Chondrocyte (in vitro differentiated cells): ENCODE measurements at places on chromosomes 3 and 15. TPM values are rescaled to one million over a fixed set of nuclear protein-coding genes. Genes with fewer than 3 reads are reported as not detected.

- H3K4me3 ChIP-seq = no peak overlapping the region
- no peak for DNase-seq
Observed at GRCh38 chr15:89888214-89888804, 5.5 kb downstream of the AP3S2 start.

- H3K27ac ChIP-seq = peak overlapping the region; percentile 22
- no peak overlapping the region for H3K4me3 ChIP-seq
- DNase-seq = no peak
- peaks cover 11% of the 10 kb centered on the region for H3K4me1 ChIP-seq
- peaks cover 37% of the 10 kb centered on the region for H3K36me3 ChIP-seq
- H3K27me3 ChIP-seq = no peaks in the 10 kb centered on the region
Observed at GRCh38 chr15:42413920-42414319, 54.6 kb downstream of the CAPN3 start.

GRCh38 chr3:134606033-134607025 is 44.5 kb downstream of the KY start:
- no peaks in the 10 kb centered on the region for H3K4me1 ChIP-seq
- H3K4me3 ChIP-seq = no peak overlapping the region
- H3K27me3 ChIP-seq = peaks cover 22% of the 10 kb centered on the region
- DNase-seq = no peak
- H3K36me3 ChIP-seq = no peaks in the 10 kb centered on the region

- no peaks in the 10 kb centered on the region for H3K4me1 ChIP-seq
- DNase-seq = no peak
- H3K27me3 ChIP-seq = peaks cover 24% of the 10 kb centered on the region
- H3K4me3 ChIP-seq = no peak overlapping the region
- H3K36me3 ChIP-seq = no peaks in the 10 kb centered on the region
- H3K27ac ChIP-seq = no peak overlapping the region
Observed at GRCh38 chr15:88276821-88277410, 20.4 kb upstream of the NTRK3 start.

GRCh38 chr3:66153481-66154443 is 67.0 kb upstream of the SLC25A26 start:
- H3K27ac ChIP-seq = no peak overlapping the region
- H3K4me1 ChIP-seq = peaks cover 15% of the 10 kb centered on the region
- H3K27me3 ChIP-seq = no peaks in the 10 kb centered on the region
- H3K36me3 ChIP-seq = no peaks in the 10 kb centered on the region

- H3K36me3 ChIP-seq = peaks cover 9% of the 10 kb centered on the region
- no peak overlapping the region for H3K27ac ChIP-seq
- no peaks in the 10 kb centered on the region for H3K27me3 ChIP-seq
- no peak for DNase-seq
Observed at GRCh38 chr3:119420196-119420595, 43.2 kb downstream of the TMEM39A start.

- H3K27ac ChIP-seq = no peak overlapping the region
- no peaks in the 10 kb centered on the region for H3K27me3 ChIP-seq
- H3K36me3 ChIP-seq = peaks cover 3% of the 10 kb centered on the region
- no peak for DNase-seq
Observed at GRCh38 chr3:151428386-151428785, 32.5 kb downstream of the IGSF10 start.

GRCh38 chr15:79172032-79172481 is 81.5 kb upstream of the RASGRF1 start:
- peaks cover 31% of the 10 kb centered on the region for H3K4me1 ChIP-seq
- H3K27ac ChIP-seq = no peak overlapping the region
- DNase-seq = no peak
- peaks cover 2% of the 10 kb centered on the region for H3K36me3 ChIP-seq

DNA sequence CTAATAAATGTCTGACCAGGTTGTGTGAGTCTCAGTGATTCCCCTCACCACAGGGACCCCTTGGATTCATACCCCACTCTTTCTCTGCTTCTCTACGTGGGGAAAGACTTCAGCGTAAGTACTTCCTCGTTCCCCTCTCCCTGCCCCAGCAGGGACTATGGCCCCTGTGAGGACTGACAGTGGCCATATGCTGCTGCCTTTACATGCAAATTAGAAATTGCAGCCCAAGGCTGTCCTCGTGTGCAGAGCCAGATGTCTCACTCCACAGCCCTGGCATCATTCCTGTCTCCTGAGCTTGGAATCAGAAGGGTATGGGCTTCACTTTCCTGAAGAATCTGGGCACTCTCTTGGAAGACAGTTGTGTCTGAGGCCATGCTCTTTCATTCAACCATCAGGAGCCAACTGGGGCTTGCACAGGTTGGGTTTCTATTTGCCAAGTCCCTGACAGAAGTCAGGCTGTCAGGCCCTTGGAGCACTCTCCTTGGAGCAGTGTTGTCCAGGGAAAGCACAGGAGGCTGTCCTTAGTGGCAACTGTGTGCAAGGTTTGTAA is 30.5 kb upstream of the IQCF2 start:
- no peak overlapping the region for H3K27ac ChIP-seq
- H3K4me1 ChIP-seq = no peaks in the 10 kb centered on the region
- DNase-seq = no peak
- H3K4me3 ChIP-seq = no peak overlapping the region

SLC6A6 gene
- 46.0 to 63.9 TPM (median 48.0 TPM) in 3 replicates for total RNA-seq

DGKG gene
- 0.68 to 1.7 TPM (median 1.6 TPM) in 3 replicates for total RNA-seq

RUVBL1 gene
- 18.8 to 32.1 TPM (median 19.5 TPM) in 3 replicates for total RNA-seq

LRTM1 gene
- not detected in 3 replicates for total RNA-seq

SPTBN5 gene
- total RNA-seq = 2.2 to 3.8 TPM (median 2.9 TPM) in 3 replicates

SLC12A1 gene
- not detected in 3 replicates for total RNA-seq

DLEC1 gene
- 0.17 to 0.29 TPM (median 0.18 TPM) in 3 replicates for total RNA-seq
